ENCODE measurements at places on chromosomes 12 and 14.

DNA sequence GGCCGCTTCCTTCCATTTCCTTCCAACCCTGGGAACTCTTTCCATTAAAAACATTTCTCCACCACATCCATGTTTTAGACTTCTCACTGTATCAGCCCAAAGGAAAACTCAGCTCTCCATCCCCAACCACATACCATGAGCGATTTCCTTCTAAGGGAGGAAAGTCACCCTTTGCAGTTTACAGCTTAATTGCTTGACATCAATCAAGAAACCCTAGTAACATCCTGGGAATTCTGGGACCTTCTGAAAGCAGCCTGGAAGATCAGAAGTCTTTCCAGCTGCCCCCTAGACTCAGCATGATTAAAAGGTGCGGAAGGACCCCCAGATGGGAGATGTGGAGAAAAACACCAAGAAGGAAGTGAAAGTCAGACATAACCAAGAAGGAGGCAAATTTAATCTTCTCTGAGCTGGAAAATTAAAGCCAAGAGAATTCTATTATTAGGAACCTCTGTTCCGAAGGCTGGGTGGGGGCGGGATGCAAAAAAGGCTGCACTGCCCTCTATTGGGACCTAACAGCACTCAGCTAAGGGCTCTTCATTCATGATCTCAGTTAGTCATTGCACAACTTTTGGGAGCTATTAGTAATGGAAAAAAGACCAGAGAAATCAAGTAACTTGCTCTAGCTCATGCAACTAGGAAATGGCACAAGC is 73.3 kb upstream of the PLXNC1 start:
- DNase-seq = no peak

- no peak for DNase-seq
These were observed 217.7 kb downstream of the AACS start for GRCh38 chr12:125282921-125283320.

DNA sequence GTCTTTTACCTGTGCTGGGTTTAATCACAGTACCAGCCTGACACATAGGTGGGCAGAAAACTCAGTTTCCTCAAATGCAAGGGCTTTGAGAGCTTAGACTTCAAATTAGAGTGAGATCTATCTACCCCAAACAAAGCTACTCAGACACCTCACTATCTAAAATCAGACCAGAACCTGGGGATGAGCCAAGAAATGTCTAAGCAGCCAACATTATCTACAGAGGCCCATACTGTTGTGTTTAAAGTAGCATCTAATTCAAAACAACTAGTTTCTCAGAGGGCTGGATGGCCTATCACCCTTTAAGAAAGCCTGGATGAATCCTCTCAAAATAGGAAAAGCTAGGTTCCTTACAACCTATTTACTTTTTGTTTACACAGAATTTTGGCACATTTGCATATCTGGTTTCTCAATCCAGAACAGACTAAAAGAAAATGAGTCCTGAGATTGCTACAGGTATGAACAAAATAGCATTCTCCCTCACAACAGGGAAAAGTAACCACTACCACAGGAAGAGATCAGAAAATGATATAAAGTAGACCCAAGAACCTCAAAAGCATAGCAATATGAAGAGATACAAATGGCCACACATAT is 142.4 kb downstream of the ZFP36L1 start:
- no peak for DNase-seq

DNA sequence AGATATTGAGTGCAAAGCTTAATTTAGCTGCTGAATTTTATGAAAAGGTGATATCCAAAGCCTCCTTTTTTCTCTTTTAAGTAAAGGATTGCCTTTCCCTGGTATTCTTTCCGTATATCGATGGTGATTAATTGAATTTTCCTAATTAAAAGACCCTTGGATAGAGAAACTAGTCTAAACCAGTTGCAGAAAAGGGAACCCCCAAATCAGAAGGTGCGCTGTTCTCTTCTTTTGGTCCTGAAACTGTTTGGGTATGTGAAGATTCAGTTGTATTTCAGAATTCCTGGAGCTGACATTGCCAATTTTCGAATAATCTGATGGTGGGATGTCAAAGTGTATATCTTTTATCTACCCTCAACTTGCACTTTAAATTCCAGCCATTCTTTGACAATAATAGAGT is 1.9 kb downstream of the GPHN start:
- no peak for DNase-seq

DNA sequence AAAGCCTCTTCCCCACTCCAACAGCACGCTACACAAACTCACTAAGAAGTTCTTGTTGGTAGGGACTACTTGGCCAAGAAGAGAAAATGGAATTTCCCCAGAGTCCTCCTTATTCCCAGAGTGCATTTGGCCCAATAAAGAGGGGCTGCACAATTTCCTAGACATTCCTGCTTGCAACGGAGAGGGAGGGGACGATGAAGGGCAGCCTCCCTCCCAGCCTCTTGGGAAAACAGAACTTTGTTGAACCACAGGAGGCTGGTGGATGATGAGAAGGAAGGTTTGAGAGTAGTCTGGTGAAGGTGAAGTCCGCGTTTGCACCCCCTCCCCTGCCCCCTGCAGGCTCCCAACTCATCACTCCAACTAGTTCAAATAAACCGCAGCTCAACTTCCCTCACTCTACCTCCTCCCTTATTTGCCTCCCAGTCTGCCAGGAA is 19.1 kb upstream of the TBX3 start:
- DNase-seq = peak; percentile 52

DNA sequence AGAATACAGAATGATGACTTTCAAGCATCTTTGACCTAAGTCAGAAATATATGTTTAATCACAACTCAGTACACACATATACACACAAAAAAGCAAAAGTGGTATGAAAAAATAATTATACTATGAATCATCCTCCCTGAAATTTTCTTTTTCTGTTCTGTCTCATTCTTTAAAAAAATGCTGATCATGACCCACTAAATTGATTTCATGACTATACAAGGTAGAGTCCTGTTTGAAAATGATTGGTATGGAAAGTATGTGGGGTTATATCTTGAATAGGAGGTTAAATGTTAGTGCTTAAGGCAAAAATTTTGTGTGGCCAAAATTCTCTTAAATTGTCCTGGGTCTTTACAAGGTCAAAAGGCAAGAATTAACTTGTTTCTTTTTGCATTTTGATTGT is 80.4 kb downstream of the SUDS3 start:
- DNase-seq = no peak

DNA sequence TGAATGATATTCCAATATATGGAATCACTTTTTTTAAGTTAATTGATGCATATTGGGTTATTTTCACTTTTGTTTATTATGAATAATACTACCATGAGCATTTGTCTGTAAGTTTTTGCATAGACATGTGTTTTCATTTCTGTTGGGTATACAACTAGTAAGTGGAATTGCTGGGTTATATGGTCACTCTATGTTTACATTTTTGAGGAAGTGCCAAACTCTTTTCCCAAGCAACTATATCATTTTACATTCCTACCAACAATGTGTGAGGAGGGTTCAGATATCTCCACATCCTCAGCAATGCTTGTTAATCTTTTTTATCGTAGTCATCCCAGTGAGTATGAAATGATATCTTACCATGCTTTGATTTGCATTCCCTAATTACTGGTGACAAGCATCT is 64.0 kb downstream of the MON2 start:
- no peak for DNase-seq

DNA sequence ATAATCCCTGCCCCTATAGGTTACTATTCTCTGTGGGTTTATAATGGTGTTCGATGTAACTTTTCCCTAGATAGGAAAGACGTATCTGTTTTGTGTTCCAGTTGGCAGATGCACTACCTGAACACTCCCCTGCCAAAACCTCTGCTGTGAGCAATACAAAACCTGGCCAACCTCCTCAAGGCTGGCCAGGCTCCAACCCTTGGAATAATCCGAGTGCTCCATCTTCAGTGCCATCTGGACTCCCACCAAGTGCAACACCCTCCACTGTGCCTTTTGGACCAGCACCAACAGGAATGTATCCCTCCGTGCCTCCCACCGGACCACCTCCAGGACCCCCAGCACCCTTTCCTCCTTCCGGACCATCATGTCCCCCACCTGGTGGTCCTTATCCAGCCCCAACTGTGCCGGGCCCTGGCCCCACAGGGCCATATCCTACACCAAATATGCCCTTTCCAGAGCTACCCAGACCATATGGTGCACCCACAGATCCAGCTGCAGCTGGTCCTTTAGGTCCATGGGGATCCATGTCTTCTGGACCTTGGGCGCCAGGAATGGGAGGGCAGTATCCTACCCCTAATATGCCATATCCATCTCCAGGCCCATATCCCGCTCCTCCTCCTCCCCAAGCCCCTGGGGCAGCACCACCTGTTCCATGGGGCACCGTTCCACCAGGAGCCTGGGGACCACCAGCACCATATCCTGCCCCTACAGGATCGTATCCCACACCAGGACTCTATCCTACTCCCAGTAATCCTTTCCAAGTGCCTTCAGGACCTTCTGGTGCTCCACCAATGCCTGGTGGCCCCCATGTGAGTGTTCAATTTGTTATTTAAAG is 11.3 kb downstream of the MAPK1IP1L start:
- DNase-seq = no peak

GRCh38 chr14:50026396-50026795 is 90.0 kb downstream of the VCPKMT start:
- no peak for DNase-seq

- no peak for DNase-seq
These were observed 7.0 kb upstream of the ATXN7L3B start for GRCh38 chr12:74530676-74531075.

GRCh38 chr12:112843287-112843686 is 51.7 kb downstream of the RPH3A start:
- no peak for DNase-seq

GRCh38 chr12:94954029-94954685 is 49.3 kb downstream of the NDUFA12 start:
- DNase-seq = no peak

DNA sequence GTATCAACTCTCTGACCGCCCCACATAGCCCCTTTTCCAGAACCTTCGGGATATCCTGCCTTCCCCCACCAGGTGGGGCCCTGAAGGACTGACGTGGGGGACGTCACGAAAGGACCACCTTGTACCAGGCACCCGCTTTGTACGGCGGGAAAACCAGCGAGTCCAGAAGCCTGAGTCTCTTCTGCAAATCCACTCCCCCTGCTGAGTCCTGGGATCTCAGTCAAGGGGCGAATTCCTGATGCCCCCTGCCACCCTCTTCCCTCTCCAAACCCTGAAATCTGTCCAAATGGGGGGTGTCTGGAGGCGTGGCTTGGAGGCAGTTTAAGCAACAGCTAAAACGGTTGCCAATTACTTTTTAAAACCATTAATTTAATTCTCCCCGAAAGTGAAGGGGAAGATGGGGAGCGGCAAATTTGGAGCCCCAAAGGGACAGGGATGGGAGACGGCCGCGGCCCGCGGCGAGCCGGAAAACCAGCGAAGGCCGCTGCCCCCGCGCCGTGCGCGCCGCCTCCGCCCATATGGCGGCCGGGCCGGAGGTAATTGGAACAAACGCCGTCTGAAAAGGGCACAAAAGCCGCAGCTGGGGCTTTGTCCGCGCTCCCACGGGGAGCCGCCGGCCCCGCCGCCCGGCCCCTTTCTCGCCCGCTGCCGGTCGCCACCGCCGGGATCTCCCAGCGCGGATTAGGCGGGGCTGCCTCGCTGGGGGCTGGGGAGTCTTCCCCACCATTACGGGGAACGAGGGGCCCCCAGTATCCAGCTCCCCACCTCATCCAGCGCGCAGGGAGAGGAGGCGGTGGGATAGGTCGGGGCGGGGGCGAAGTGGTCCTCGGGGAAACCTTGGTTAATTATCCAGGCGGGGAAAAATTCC is 6.6 kb downstream of the LHX5 start:
- DNase-seq = no peak

GRCh38 chr14:68495101-68496039 is 297.5 kb downstream of the ZFP36L1 start:
- no peak for DNase-seq

DNA sequence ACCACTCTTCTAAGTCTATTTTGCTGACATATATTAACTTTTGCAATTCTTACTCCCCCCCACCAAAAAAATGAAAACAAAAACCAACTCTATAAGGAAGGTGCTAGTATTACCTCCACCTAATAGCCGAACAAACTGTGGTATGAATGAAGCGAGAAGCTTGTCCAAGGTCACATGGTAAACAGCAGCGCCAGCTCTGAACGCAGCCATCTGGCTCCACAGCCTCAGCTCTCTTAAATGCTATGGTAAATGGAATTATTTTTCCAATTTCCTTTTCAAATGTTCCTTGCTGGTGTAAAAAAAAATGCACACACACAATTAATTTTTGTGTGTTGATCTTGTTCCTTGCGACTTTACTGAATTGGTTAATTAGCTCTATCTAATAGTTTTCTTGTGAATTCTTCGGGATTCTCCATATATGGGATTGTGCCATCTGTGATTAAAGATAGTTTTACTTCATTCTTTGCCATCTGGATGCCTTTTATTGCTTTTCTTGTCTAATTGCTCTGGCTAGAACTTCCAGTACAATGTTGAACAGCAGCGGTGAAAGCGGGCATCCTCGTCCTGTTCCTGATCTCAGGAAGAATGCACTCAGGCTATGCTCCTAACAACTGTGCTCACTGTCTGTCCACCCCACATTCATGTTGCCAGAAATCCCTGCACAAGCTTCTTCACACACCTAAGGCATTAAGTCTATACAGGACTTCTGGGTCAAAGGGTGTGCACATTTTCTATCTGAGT is 10.7 kb upstream of the C12orf76 start:
- DNase-seq = no peak

DNA sequence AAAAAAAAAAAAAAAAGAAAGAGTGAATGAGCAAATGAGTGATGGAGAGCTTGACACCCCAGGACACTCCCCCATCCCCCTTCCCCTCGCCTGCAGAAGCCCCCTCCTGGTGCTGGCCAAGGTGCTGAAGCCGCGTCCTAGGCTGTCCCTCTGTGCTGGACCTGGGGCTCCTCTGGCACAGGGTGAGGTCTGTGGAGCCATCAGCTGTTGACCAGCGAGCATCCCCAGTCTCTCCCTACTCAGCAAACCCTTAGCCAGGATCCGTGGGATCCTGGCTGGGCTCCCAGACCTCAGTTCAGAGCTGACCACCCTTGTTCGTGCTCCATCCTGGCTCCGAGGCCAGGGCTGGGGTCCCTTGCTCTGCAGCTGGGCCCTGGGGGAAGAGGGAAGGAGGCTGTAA is 5.4 kb upstream of the KIF26A start:
- DNase-seq = peak; percentile 48

GRCh38 chr14:93332397-93332852 is 411 bp downstream of the BTBD7 start:
- DNase-seq = peak; percentile 74

DNA sequence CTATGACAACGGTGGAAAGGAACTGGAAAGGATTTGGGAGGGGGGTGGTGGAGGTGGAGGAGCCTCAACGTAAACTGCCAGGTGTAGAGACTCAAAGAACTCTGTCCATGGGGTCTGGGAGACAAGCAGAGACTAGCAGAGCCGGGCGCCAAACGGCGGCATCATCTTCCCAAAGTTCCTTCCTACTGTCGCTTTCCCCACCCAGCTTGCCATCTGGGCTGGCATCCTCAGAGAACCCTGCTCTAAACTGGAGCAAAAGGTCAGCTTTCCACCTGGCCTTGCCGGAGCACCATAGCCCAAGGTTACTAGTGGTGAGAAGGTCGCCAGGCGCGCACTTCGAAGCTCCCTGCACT is 4.0 kb upstream of the IRF2BPL start:
- DNase-seq = no peak

DNA sequence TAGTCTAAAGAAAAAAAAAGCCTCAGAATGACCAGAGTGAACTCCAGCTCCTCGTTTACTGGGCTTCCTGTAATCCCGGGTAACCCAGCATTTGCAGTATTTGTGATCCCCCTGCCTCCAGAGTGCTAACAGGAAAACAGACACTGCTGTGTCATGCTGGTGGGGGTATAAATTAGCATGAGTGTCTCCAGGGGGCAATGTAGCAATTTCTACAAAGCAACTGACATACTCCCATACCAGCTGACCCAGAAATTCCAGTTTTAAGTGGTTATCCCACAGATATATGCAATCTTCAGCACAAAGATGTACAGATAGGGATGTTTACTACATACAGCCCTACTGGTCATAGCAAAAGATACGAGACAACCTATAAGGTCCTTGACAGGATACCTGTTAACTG is 18.8 kb downstream of the TTC7B start:
- DNase-seq = no peak
